ENCODE measurements at places on chromosomes 12 and 14.

GRCh38 chr12:110640275-110641025 lies 26.5 kb downstream of the TCTN1 start:
- no peak for DNase-seq

DNA sequence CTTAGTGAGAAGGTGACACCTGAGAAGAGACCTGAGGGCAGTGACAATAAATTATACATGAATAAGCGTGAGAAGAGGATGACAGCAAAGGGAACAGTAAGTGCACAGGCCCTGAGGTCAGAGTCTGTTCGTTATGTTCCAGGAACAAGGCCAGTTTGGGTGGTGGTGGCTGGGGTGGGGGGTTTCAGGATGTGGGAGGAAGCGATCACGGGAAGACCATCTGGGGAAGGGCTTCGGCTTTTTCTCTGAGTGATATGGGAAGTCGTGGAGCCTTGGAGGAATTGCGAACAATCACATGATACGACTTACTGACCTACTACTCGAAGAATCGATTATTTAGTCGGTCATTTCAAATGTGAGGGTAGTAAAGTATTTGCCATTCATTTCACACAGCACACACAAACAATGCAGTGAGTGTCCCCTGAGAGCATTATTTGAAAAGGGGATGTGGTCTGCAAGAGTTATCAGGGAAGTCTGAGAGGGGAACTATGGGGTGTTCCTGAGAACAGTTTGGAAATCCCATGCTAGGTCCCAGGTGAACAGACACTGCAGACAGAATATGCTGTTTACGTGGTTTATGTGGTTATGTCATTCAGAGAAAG lies 94.7 kb downstream of the SLC38A1 start:
- DNase-seq = no peak

GRCh38 chr12:57832966-57833365 lies 13.6 kb downstream of the CTDSP2 start:
- DNase-seq = no peak

GRCh38 chr12:92614502-92614901 lies 88.3 kb upstream of the PLEKHG7 start:
- no peak for DNase-seq

- no peak for DNase-seq
Measured at GRCh38 chr12:49109641-49110463, 795 bp downstream of the LMBR1L start.

DNA sequence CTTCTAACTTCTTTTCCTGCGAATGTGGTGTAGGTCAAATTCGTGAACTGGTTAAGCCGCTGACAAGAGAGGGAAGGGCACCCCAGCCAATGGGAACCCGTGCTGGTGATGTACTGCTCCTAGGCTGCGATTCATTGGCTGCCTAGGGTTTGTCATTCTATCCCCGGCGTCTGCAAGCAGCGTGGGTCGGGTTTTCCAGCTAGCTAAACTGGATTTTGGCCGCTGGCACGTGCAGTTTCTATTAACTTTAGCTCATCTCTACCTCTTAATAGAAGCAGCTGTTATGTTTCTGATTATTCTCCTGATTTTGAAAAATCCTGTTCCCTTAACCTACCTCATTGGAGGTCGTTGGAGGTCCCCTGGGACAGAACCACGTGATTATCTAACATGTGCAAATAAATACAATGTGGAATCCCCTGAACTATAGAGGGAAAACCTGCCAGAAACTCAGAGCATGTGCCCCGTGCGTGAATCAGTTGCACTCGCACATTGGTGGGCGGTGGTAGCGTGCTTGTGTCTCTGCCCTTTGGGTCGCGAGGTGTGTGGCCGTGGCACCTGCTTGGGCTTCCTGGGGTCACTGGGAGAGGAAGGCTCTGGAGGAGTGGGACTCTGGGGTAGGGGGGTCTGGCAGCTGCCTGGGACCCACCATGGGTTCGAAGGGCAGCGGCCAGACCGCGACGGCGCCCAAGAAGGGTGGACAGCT lies 876 bp upstream of the PPM1A start:
- peak; percentile 88 for DNase-seq

GRCh38 chr12:24562771-24563431 lies 386.0 kb downstream of the BCAT1 start:
- no peak for DNase-seq

DNA sequence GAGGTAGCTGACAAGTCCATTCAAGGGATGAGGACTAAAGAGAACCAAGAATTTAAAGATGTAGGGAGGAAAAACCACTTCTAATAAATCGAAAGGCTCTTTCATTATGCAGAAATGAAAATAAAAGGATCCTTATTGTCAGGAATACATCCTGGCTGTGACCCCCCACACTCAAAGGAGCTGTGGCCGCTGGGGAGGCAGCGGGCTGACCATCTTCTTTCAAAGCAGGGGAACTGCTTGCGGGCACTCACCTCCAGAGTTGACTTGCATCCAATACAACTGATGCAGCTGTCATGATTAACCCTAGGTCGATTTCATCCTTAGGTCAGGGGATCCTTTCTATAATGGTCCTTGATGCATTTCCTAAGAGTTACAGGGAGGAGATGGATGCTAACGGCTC lies 35.3 kb downstream of the TRAFD1 start:
- DNase-seq = no peak

DNA sequence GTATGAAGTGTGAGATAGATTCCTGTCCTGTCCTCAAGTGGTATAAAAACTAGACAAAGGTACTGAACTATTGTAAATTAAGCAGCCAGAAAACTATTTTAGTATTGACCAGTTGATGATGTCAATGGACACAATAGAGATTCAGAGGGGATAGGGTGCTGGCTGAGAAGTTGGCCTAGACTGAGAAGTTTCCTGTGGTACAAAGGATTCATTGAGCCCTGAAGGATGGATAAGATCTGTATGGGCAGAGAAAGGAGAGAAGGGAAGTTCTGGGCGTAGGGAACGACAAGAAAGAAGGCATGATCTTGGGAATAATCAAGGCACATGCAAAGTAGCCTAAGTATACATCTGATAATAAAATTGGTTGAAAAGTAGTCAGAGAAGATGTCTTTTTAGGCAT lies 44.6 kb downstream of the DAD1 start:
- DNase-seq = peak; percentile 58

DNA sequence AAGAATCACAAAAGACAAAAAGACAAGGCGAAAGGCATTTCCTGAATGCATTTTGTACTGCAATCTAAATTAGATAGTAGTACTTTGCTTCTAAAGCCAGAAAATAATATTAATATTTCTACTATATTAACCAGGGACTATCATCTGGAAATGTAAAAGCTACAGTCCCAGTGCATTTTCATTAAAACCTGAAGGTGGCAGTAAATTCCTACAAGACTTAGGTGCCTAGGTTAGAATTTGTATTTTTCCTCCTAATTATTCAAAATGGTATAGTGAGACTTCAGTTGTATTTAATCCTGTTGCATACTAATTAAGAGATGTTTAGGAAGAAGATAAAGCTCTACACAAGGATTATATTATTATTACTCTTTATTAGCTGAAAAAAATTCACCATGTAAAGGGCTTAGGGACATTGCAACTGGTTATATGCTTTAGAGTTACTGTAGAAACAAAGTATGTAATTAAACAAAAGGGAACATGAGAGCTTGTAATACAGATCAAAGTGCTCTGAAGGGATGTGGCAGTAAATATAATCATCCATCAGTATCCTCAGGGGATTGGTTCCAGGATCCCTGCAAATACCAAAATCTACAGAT lies 53.6 kb downstream of the BRMS1L start:
- no peak for DNase-seq

DNA sequence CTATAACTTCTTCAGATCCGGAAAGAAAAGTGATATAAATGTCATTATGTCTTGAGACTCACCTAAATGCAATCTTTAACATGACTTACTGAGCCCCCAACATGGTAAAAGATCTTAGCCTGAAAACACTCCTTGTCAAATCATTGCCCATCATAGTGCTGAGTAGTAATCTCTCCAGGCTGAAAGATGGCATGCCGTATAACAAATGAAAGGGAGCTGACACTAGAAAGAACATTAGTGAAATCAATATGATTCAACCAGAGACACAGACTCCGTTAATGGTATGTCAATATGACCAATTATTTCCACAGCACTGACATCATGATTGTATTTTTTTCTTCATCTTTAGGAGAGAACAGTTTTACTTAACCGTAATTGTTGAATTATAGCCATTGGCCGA lies 54.4 kb downstream of the BICD1 start:
- DNase-seq = no peak

- no peak for DNase-seq
Measured at GRCh38 chr12:27331291-27331926, 1.2 kb upstream of the BMAL2 start.

DNA sequence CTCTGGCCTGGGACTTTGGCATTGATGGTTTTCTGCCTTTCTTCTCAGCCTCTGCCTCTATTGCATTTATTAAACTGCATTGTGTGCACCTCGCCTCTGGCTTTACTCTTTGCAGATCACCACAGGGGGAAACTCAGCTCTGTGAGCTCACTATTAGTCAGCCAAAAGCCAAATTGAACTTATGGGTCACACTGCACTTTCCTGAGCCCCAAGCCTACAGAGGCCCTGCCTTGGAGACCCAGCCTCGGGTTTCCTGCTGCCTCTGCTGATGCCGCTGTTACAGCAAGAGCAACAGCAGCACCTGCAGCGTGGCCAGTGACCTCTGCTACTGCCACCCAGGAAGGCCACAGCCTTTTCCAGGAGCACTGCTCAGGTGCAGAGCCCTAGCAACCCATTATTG lies 122.5 kb downstream of the DAD1 start:
- DNase-seq = no peak

DNA sequence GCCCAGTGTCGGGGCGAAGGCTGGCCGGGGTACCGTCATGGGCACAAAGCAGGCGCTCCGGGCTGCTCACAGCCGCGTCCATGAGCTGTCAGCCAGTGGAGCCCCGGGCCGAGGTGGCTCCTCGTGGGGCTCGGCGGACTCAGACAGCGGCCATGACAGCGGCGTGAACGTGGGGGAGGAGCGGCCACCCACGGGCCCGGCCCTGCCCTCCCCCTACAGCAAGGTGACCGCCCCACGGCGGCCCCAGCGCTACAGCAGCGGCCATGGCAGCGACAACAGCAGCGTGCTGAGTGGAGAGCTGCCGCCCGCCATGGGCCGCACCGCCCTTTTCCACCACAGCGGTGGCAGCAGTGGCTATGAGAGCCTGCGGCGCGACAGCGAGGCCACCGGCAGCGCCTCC lies 39.0 kb downstream of the KIF26A start:
- DNase-seq = no peak

DNA sequence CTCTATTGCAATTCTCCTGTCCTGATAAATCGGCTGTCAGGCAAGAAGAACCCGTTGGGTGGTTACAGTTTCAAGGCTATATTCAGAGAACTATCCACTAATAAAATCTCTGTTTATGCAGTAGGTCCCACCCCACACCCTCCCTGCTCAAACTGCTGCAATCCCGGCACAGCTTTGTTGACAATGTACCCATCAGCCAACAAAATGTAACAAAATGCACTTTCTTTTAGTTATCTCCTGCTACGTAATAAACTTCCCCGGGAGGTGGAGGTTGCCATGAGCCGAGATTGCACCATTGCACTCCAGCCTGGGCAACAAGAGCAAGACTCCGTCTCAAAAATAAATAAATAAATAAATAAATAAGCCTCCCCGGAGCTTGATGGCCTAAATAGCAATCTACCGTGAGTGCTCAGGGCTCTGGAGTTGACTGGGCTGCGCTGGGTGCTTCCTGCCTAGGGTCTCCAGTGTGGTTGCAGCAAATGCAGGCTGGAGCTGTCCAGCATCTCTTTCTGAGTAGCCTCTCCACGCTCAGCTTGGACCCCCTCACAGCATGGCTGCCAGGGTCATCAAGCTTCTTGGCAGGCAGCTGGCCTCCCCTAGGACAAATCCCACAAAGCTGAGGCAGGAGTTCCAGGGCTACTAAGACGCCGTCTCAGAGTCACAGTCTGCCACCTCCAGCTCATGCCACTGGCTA lies 43.2 kb upstream of the FBRSL1 start:
- no peak for DNase-seq

DNA sequence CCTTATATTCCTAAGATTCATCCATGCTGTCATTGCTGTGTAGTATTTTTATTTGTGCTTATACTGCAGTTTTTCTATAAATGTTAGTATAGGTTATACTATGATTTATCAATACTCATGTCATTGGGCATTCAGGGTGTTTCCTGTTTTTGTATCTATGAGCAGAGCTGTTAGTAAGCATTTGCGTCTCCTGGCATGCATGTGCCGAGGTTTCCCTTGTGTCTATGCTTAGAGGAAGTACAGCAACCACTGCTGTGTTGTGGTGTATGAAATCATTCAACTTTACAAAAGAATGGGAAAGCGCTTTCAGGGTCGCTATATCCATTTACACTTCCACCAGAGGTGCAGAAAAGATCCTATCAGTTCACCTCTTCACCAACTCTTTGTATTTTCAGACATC lies 122.7 kb downstream of the RGS6 start:
- no peak for DNase-seq

- DNase-seq = no peak
Measured at GRCh38 chr12:122322501-122322900, 56.2 kb upstream of the VPS33A start.

GRCh38 chr12:48165089-48165981 lies 8.0 kb upstream of the ASB8 start:
- DNase-seq = peak; percentile 54

- no peak for DNase-seq
Measured at GRCh38 chr12:26143291-26143690, 18.5 kb upstream of the BHLHE41 start.

- no peak for DNase-seq
Measured at GRCh38 chr12:105522166-105522825, 191.8 kb downstream of the C12orf75 start.

DNA sequence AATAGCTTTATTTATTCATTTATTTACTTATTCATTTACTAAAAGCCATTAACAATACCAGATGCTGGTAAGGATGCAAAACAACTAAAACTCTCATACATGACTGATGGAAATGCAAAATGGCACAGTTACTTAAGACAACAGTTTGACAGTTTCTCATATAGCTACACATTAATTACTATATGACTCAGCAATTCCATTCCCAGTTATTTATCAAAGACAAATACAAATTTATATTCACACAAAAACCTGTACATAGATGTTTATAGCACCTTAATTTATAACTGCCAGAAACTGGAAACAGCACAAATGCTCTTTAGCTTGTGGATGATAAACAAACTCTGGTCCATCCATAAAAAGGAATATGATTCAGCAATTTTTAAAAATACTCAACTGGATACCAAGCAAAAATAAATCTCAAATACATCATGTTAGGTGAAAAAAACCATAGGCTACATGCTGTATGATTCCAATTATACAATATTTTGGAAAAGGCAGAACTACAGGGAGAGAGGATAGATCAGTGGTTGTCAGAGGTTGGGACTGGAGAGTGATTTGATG lies 37.9 kb upstream of the ST8SIA1 start:
- DNase-seq = no peak

GRCh38 chr14:89707086-89707485 lies 247.4 kb downstream of the EFCAB11 start:
- DNase-seq = no peak

Data from activated CD8-positive, alpha-beta memory T cell treated with anti-CD3 and anti-CD28 coated beads for 24 hours (primary cell).